Kidney capillary endothelial cell (primary cell): ENCODE measurements at places on chromosomes 2 and 18.
A peak's percentile ranks its signal among the peaks of the same experiment; 100 is the strongest.

DNA sequence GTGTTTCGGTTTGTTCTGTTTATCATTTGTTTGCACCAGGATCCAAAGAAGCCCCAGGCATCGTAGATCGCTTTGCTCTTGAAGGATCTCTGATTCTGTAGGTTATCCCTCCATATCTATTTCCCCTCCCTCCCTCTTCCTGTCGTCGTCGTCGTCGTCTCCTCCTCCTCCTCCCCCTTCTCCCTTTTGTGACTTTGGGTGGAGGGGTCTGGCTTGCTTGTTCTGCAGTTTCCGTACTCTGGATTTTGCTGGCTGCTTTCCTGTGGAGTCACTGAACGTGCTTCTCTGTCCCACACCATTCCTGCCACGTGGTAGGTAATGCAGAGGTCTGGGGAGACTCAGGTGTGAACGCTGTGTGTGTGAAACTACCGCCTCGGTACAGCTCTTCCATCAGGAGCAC is 225.0 kb downstream of the LDLRAD4 start:
- DNase-seq: no peak

DNA sequence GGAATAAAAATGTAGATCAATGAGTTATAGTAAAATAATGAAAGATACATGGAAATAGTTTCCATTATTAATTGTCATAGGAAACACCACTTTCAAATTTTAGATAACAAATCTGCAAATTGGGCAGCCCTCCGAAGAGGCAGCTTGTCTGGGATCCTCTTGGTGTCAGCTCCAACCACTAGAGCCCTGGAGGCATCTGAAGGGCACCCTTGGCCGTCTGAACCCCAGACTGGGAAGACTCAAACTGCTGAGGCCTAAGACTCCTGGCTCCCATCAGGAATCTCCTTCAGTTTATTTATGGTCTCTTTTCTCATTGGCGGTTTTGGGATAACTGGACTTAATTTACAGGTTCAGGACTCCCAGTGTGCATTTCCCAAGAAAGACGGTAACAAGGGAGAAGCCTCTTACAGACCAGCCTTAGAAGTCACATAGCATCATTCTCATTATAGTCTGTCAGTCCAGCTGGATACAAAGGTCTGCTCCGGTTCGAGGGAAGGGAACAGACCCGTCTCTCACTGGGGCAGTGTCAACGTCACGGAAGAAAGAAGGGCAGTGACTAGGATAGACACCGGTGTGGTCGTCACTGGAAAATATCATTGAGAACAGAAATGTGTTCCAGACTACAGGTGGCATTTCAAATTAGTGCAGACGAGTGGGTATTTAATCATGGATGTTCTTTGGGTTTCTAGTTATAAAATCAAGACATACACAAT is 390.7 kb upstream of the NETO1 start:
- DNase-seq: no peak

DNA sequence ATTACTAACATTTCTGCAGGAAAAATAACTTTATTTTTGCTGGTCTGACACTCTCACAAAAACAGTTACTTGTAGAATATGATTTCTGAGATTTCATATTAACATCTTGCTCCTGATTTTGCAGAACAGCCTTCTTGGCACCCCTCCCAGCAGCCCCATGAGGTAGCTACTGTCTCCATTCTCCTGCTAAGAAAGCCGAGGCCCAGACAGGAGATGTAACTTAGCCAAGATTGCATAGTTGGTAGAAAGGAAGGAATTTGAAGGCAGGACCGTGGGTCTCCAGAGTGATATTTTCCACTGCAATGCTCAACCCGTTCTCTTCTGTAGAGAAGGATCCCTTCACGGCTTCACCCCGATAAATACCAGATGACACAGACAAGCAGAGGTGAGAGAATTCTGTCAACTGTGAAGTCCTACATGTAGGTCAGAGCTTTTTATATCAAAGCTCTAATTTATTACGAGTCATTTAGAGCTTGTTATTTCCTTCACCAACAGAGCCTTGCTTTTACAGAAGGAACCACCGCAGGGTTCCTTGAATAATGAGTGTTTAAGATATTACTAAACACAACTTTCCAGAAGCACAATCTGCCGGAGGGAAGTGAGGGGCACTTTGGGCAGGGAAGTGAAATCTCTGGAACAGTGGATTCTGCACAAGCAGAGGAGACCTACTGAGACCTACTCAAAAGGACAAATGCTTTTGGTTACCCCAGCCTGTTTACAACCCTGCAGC is 48.0 kb upstream of the MYCN start:
- no peak for DNase-seq

- no peak for DNase-seq
Observed at GRCh38 chr2:151733771-151734672, at the start of gene NEB. Gene NEB (minus strand): TSS chr2:151734476. CDS start chr2:151733156, 1,320 bp downstream.

- DNase-seq: no peak
Observed at GRCh38 chr18:63067939-63068338, 251.6 kb downstream of the BCL2 start.

GRCh38 chr2:172991031-172991430 is 84.6 kb upstream of the MAP3K20 start:
- DNase-seq: no peak

- no peak for DNase-seq
Observed at GRCh38 chr2:159894145-159894838, 96.3 kb upstream of the CD302 start.

DNA sequence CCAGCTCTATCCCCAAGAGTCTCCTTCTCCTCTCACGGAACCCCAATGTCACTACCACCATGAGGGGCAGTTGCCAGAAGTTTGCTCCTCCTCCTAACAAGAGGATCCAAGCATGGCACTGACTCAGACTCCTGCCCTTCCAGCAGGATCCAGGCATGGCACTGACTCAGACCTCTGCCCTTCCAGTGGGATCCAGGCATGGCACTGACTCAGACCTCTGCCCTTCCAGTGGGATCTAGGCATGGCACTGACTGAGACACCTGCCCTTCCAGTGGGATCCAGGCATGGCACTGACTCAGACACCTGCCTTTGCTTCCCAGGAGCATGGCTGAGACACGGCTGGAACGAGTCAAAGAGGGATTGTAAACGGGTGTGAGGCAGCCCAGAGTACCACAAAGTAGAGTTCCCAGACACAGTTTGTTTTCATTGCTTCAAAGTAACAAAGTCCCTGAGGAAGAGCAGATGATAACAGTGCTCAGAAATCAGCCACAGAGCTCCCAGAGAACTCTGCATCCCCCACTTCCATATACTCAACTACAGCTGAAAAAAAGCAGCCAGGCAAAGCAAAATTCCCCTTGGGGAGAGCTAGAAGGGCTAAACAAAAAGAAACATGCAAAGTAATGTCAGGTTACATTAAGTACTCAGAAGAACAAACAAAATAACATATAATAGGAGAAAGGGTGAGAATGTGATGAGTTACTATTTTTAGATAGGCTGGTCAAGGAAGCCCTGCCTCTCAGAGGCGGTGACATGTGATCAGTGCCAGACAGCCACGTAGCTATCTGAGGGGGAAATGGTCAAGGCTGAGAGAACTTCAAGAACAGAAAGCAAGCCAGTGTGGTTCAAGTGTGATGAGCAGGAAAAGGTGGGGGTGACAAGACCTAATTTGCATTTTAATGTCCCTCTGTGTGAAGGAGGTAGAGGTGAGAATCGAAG is 3.0 kb downstream of the BUB1 start:
- peak; percentile 26 for DNase-seq

GRCh38 chr2:160735696-160736095 is 242.1 kb upstream of the RBMS1 start:
- no peak for DNase-seq

- DNase-seq: no peak
Observed at GRCh38 chr2:128786741-128787478, 468.2 kb upstream of the HS6ST1 start.

DNA sequence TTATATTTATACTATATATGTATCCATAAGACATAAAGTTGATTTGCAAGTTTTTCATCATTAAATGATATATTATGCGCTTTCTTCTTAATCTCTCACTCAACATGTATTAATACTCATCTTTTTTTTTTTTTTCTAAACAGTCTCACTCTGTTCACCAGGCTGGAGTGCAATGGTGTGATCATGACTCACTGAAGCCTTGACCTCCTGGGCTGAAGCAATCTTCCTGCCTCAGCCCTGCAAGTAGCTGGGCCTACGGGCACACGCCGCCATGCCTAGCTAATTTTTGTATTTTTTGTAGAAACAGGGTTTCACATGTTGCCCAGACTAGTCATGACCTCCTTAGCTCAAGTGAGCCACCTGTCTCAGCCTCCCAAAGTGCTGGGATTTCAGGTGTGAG is 51.4 kb upstream of the MAP4K3 start:
- DNase-seq: no peak

DNA sequence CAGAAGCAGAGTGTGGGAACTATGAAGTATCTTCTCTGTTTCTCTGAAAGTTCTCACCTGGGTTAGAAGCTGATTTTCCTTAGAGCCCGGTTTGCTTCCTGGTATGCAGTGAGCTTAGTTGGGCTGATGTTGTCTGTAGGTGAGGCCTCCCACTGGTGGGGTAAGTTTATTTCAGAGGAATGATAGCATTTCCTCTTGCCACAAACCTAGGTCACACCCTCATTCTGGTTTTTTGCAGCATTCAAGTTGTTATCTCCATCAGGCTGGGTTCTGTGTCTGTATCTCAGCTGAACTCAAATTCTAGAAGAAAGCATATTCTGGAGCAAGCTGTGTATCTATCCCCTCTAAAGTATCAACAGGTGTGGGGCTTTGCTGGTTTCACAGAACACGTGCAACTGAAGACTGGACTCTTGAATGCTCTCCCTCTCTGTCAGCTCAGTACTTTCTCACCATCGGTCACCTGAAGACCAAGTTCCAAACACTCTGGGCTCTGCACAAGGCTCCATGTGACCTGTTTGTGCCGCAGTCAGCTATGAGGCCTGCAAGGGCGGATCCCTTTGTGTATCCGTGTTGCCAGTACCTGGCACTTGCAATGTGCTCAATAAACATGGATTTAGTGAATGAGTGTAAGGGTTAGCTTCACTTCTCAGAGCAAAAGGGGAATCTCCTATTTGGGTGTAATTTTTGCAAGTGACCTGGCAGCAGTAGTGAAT is 49.5 kb upstream of the MBOAT2 start:
- no peak for DNase-seq

GRCh38 chr2:113164930-113165585 is 8.7 kb upstream of the PSD4 start:
- no peak for DNase-seq

DNA sequence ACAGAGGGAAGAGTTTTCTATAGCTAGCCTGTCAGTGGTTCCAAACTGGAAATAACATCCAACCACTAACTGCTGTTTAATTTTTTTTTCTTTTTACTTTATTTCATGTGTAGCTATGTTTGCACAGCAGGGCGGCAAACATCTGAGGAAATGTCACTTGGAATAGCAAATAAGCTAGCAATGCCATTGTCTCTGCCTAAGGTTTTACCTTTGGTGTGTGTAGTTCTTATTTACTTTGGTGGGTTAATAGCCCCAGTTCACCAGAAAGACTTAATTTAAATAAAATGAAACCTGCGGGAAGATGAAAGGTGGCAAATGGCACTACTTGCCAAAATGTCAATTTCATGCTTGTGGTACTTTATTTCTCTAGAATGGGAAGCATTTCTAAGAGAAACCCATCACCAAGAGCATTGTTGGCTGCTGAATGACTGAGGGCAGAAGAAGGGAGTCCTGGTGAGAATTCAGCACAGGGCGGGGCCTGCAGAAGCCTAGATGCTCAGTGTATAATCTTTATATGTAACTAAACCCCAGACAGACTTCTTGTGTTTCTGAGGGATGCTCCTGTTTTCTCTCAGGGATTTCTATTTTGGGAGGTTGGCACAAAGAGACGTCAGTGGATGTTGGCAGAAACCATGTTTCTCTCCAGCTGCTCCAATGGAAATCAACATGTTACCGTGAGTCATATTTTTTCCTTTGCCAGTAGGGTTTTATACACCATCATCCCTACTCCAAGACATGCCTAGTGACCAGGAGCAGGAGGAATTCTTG is 300.4 kb upstream of the NT5C1B start:
- DNase-seq: no peak

GRCh38 chr2:241906826-241907570 is 37.5 kb downstream of the RTP5 start:
- no peak for DNase-seq

- no peak for DNase-seq
Observed at GRCh38 chr2:43541165-43541564, 54.7 kb downstream of the THADA start.

DNA sequence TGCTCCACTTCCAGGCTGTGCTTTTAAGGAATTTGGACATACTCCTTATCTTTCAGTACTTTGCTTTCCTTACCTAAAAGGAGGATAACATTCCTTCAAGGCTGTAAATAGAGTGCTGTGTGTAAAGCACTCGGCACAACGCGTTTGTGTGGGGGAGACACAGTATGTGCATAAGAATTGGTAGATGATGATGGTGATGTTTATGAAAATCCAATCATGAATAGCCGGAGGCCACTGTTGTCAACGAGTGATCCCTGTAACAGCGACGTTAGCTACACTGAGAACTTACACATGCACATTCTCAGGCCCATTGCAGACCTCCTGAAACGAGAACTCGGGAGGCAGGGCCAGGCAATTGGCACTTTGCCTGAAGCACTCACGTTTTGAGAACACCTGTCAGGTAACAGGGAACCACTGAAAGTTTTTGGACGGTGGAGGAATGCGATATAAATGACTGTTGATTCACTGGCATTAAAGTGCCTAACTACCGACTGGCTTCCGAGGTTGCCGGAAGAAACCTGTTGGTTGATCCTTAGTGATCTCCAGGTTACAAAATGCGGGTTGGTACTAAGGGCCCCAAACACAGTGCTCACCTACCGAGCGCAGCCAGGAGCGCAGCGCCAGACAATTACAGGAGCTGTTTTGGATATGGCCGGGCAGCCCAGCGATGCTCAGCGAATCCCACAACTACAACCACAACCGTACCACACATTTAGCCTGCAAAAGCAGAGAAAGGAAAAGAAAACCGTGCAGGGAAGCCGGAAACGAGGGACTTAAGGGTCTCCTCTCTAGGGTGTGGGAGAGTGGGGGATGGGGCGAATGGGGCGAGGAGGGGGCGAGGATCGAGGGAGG is 1.0 kb upstream of the MAP4K4 start:
- DNase-seq: no peak

- no peak for DNase-seq
Observed at GRCh38 chr18:21315741-21316197, 73.7 kb downstream of the GREB1L start.

- DNase-seq: no peak
Observed at GRCh38 chr2:133061874-133062593, 392.0 kb upstream of the LYPD1 start.

DNA sequence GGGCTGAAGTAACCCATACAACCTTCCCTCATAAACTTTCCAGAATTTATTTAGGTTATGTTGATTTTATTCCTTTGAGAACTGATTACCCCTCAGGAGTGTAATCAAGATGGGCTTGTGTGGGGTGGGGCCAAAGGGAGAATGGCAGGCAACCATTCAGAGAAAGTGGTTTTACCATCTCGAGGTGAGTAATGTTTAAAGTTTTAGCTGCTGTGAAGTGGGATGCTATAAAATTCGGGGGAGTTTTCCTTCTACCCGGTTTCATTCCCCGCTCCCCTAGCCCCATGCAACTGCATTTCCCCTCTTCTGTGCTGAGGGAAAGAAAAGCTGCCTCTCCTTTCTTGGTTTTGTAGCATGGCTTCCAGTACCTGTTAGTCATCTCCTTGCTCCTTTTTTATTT is 34.7 kb downstream of the MAP4K4 start:
- DNase-seq: no peak
